ENCODE measurements at places on chromosomes 5 and 9. TPM values are rescaled to one million over a fixed set of nuclear protein-coding genes. Genes with fewer than 3 reads are reported as not detected.

EQTN gene
- not detected for total RNA-seq

TERT gene
- total RNA-seq = 3.6 TPM

GTF3C5 gene
- total RNA-seq = 63.1 TPM

DDX4 gene
- total RNA-seq = 34.9 TPM

RLN2 gene
- 2.3 TPM for total RNA-seq

FAM81B gene
- total RNA-seq = 8.2 TPM

BTNL3 gene
- 1.6 TPM for total RNA-seq

BDP1 gene
- total RNA-seq = 25.6 TPM

PCDHB12 gene
- total RNA-seq = 0.32 TPM

ASTN2 gene
- 153 TPM for total RNA-seq

CAMK4 gene
- total RNA-seq = 6.7 TPM

ISL1 gene
- 5.5 TPM for total RNA-seq

SLC35A4 gene
- 107 TPM for total RNA-seq

GPR150 gene
- total RNA-seq = 3.0 TPM

ACOT12 gene
- total RNA-seq = not detected

TRPM6 gene
- 4.7 TPM for total RNA-seq

ADGRV1 gene
- total RNA-seq = 20.9 TPM

TAF11L4 gene
- total RNA-seq = not detected

SH3RF2 gene
- total RNA-seq = 43.9 TPM

SGTB gene
- total RNA-seq = 6.1 TPM

TMEM267 gene
- 14.9 TPM for total RNA-seq

FGF1 gene
- total RNA-seq = 9.4 TPM

NIPBL gene
- 43.2 TPM for total RNA-seq

BHMT2 gene
- total RNA-seq = 4.0 TPM

OCLN gene
- total RNA-seq = 20.2 TPM

STPG3 gene
- not detected for total RNA-seq

GFM2 gene
- 21.9 TPM for total RNA-seq

INSYN2B gene
- 8.4 TPM for total RNA-seq

TAF11L10 gene
- not detected for total RNA-seq

PCDHGA9 gene
- 3.9 TPM for total RNA-seq

DPYSL3 gene
- 126 TPM for total RNA-seq

REEP2 gene
- total RNA-seq = 21.2 TPM

MTMR12 gene
- 70.7 TPM for total RNA-seq

CARD19 gene
- 41.9 TPM for total RNA-seq

IFNE gene
- not detected for total RNA-seq

SH2D3C gene
- total RNA-seq = 11.4 TPM

YTHDC2 gene
- 32.0 TPM for total RNA-seq

RANBP3L gene
- 17.7 TPM for total RNA-seq

NSUN2 gene
- total RNA-seq = 40.8 TPM

INSL6 gene
- not detected for total RNA-seq

FAM153A gene
- total RNA-seq = 7.5 TPM

KCNMB1 gene
- total RNA-seq = 5.9 TPM

RELL2 gene
- total RNA-seq = 7.2 TPM

DBN1 gene
- 65.1 TPM for total RNA-seq

SPATA31A3 gene
- not detected for total RNA-seq

FLT4 gene
- 2.9 TPM for total RNA-seq

ZER1 gene
- total RNA-seq = 122 TPM

GFRA3 gene
- total RNA-seq = not detected

HARS1 gene
- total RNA-seq = 54.3 TPM

CD274 gene
- 0.82 TPM for total RNA-seq

ST6GALNAC4 gene
- 47.0 TPM for total RNA-seq

ADAMTS19 gene
- 1.3 TPM for total RNA-seq

LRRC14B gene
- not detected for total RNA-seq

NEUROG1 gene
- not detected for total RNA-seq

SHOC1 gene
- total RNA-seq = 13.6 TPM

KIF4B gene
- total RNA-seq = 1.0 TPM

MELK gene
- total RNA-seq = 1.1 TPM

BICD2 gene
- 22.2 TPM for total RNA-seq

Measured in prostate gland (tissue), 2 donors.